ENCODE measurements at places on chromosomes 5 and 9.

DNA sequence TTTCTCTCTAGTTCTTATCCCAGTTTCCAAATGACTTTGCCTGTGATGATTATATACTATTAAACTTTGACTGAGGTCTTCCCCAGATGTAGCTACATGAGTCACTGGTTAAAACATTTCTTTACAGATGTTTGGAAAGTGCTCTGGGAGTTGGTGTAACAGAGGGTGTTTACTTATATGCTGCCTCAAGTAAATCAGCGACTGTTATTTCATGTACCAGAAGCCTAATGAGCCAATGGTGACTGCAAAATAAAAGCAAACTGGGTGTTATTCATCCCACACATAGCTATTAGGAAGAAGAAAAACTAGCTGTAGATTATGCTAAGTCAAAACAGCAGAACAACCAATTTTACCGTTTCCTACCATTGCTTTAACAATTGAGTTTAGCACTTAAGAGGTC lies 929.7 kb upstream of the SEMA6A start:
- DNase-seq = no peak

GRCh38 chr5:80780024-80780423 lies 125.2 kb upstream of the DHFR start:
- no peak for DNase-seq

GRCh38 chr9:134301387-134302129 lies 24.7 kb upstream of the RXRA start:
- DNase-seq = peak; percentile 34

DNA sequence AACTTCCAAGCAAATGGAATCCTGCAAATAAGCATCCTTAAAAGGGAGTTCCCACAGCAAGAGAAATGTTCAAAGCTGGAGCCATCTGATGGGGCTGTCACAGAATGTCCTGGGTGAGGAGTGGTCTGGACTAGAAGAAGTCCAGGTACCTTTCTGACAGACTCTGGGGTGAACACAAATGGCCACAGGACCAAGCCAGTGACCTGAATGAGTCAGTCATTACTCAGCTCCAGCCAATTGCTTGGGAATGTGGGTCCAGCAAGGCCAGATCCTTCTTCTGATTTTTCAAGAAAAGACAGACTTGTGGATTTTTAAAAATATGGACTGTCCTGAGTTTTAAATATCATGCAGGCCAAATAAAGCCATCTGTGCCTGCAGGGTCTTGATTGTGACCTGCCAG lies 30.1 kb downstream of the GALNT10 start:
- no peak for DNase-seq

DNA sequence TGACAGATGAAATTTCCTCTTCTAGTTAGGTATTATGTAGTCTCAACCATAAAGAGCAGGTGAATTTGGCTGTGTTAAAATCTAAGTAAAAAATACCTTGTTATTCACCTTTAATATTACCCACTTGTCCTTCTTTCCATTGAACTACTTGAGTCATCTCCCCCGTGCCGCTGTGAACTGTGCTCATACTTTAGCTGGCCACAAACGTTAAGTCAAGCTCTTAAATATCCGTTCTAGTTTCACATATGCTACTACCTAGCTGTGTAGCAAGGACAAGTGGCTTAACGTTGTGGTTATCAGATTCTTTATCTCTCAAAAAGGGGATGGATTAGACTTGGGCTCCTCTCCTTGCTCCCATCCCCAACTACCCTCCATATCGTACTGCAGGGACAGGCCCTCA lies 110.4 kb downstream of the EFNA5 start:
- DNase-seq = no peak

DNA sequence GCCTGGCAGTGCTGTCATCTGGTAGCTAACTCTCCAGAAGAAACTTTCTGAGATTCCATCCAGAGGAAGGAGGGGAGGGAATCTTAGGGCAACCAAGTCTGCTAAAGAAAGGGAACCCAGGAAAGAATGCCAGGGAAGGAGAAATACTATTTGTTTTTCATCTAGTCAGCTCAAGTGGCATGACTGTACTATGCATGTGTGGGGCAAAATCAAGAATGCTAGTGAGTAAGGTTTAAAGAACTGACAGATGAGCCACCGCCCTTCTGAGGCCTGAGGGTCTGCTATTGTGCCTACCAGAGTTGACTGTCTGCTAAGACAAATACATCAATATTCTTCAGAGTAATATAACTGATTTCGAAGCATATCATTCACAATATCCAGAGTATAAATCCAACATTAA lies 204.2 kb downstream of the SLC12A2 start:
- no peak for DNase-seq

DNA sequence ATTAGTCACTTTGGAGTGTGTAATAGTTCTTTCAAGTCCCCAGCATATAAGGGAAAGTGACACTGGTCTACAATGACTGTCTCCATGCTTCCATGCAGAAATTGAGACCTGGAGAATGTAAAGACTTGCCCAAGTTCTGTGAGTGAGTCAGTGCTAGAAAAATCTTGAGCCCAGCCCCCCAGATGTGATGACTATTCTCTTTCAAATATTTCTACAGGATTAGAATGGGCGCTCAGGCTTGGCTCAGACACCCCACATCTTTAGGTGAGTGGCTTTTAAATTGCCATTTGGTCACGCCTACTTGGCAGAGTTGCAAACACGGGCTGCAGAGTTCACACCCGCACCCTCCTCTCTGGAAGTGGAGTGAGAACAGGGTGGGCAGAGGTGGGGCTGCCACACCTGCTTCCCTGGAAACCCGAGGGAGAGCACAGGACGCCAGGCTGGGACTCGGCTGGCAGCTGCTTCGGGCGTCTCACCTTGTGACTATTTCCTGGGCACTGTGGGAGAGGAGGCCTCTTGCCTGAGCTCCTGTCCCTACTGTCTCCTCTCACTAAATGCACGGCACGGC lies 37.6 kb downstream of the ROPN1L start:
- DNase-seq = no peak

DNA sequence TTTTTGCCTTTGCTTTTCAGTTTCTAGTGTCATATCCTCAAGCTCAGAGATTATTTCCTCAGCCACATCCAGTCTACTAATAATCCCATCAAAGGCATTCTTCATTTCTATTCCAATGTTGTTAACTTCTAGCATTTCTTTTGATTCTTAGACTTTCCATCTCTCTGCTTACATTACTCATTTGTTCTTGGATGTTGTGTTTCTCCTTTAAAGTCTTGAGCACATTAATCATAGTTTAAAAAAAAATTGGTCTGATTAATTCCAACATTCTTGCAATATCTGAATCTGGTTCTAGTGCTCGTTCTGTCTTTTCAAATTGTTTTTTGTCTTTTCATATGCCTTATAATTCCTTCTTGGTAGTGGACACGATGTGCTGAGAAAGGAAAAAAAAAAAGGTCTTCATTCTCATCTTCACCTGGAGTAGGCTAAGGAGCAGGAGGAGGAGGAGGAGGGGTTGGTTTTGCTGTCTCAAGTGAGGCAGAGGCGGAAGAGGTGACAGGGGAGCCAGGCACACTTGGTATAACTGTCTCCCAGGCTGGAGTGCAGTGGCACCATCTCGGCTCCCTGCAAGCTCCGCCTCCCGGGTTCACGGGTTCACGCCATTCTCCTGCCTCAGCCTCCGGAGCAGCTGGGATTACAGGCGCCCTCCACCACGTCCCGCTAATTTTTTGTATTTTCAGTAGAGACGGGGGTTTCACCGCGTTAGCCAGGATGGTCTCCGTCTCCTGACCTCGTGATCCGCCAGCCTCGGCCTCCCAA lies 16.3 kb downstream of the PRXL2C start:
- DNase-seq = no peak

- DNase-seq = no peak
Observed at GRCh38 chr9:82558346-82558745, 504.6 kb downstream of the RASEF start.

GRCh38 chr5:5344051-5344571 lies 78.4 kb upstream of the ICE1 start:
- no peak for DNase-seq

DNA sequence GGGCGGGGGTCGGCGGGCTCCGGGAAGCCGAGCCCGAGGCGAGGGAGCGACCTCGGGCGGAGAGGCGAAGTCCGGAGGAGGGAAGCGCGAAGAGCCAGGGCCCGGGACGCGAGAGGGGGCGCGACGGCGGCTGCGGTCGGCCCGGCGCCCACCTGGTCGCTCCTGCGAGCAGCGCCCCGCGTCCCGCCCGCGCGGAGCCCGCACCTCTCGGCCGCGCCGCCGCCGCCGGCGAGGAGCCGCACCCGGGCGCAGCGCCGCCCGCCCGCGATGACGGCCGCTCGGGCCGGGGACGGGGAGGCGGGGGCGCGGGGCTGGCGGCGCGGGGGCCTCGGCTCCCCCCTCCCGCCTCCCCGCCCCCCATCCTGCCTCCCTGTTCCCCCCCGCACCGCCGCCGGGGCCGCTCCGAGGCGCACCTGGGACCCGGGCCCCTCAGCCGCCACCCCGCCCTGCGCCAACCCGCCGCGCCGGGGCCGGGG lies 2.6 kb downstream of the NR5A1 start:
- DNase-seq = no peak

- DNase-seq = no peak
Observed at GRCh38 chr5:38607930-38608564, 51.6 kb upstream of the LIFR start.

GRCh38 chr9:106576232-106576760 lies 286.7 kb upstream of the ZNF462 start:
- DNase-seq = no peak

DNA sequence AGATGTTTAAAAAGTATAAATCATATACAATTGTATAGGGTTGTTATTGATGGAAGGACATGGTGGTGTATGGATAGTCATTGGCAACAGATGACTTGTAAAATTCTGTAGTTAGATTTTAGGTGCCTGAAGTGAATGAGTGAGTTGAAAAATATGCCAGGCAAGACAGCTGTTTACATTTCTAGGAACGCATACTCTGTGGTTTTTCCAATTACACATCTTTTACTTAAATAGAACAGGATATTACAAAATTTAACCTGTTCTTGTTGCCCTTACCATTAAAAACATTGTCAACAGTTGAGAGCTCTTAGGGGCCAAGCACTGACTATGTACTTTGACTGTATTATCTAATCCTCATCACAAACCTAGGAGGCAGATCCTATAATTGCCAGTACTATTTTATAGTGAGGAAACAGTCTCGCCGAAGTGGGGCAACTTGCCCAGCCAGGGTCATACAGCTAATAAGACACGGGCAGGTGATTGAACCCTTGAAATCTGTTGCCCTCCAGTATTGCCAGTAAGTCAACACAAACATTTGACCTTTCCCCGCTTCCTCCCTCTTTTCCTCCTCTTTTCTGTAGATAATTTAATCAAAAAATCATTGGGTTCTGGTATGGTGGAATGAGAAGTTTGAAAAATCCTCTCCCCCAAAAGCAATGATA lies 88.6 kb downstream of the MACROH2A1 start:
- no peak for DNase-seq

- DNase-seq = no peak
Observed at GRCh38 chr9:3708751-3709150, 182.9 kb upstream of the RFX3 start.

DNA sequence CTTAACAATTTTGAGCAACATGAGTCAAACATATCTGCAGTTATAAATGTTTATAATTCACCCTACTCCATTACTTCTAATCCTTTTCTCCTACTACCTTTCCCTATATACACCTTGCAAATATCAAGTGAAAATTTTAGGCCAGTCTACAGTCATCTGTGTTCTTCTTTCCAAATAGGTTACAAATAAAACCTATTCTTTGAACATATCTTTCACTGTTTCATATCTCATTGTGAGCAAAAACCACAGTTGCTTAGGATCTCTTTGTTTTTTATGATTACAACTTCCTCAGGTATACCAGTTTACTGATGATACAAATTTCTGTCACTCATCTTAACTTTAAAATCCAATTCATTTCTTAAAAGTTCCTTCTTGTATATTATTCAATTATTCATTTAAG lies 34.4 kb downstream of the RFX3 start:
- no peak for DNase-seq

- no peak for DNase-seq
Observed at GRCh38 chr5:122151640-122152039, 22.3 kb downstream of the ZNF474 start.

GRCh38 chr5:96661855-96662724 lies at the start of gene CAST:
Gene CAST, plus strand, starts transcription at chr5:96662376. Its CDS starts 47 bp downstream, at chr5:96662423.
- DNase-seq = peak; percentile 65

GRCh38 chr9:20561531-20561930 lies 60.8 kb downstream of the MLLT3 start:
- no peak for DNase-seq

GRCh38 chr9:13109781-13110180 lies 169.7 kb downstream of the MPDZ start:
- no peak for DNase-seq

GRCh38 chr9:135275163-135275562 lies 187.7 kb downstream of the OLFM1 start:
- DNase-seq = no peak

DNA sequence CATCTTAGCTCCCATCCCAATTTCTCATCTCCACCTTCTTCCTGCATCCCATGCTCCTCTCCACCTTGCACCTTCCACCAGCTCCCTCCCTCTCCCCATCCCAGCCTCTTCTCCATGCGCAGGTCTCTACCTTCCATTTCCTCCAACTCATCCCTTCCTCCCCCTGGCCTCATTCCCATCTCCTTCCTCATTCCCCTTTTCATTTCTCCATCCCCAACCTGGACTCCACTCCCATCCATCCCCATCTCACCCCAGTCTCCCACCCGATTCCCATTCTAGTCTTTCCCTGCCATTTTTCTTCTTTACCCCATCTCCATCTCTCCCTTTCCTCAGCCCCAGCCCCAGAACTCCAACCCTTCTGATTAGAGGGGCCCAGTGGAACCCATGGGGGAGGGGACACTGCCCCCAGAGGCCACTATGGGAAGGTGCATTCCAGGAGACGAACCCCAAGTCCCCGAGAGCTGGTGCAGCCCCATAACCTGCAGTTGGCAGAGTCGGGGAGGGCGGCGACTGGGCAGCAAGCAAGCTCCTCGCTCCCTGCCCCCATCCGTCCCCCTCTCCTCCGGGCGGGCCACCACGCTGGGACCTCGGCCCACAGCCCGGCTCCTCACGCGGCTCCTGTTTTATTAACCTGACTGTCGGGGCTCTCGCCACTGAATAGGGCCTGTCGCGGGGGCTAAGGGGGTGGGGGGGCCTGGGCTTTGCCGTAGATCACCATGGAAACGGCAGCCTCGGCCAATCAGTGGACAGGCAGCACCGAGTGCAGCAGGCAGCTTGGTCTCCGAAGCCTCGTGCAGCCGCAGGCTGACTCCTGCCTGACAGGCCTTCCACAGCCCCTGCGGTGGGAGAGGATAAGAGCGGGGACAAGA lies 66.7 kb downstream of the PCDH1 start:
- DNase-seq = no peak

GRCh38 chr5:171129308-171129707 lies 179.7 kb upstream of the TLX3 start:
- no peak for DNase-seq

DNA sequence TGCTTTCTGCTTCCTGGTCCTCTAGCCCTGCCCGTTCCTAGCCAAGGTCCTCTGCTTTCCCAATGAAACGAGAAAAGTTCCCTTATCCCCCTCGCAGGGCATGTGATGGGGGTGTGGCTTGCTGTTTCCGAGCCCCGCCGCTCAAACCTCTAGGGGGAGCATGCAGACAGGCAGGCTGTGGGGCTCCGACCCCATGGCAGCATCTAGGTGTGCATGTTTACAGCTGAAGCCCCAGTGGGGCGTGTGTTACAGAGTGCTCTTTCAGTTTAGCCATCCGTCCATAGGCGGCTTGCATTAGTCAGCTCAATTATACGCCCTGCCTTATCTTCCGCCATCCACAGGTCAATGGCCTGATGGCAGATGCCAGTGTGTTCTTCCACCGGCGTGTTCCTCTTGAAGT lies 48.3 kb upstream of the SPATA31E1 start:
- no peak for DNase-seq

- no peak for DNase-seq
Observed at GRCh38 chr9:105308461-105309341, 64.2 kb downstream of the SLC44A1 start.
